ENCODE measurements at places on chromosomes 11 and 22. TPM values are rescaled to one million over a fixed set of nuclear protein-coding genes. Genes with fewer than 3 reads are reported as not detected.
A peak's percentile ranks its signal among the peaks of the same experiment; 100 is the strongest.

- DNase-seq, result no peak
Measured at GRCh38 chr11:110497231-110497978, 67.7 kb downstream of the FDX1 start.

GRCh38 chr22:40024201-40025061 is 29.7 kb downstream of the FAM83F start:
- peak; percentile 68 for DNase-seq

DNA sequence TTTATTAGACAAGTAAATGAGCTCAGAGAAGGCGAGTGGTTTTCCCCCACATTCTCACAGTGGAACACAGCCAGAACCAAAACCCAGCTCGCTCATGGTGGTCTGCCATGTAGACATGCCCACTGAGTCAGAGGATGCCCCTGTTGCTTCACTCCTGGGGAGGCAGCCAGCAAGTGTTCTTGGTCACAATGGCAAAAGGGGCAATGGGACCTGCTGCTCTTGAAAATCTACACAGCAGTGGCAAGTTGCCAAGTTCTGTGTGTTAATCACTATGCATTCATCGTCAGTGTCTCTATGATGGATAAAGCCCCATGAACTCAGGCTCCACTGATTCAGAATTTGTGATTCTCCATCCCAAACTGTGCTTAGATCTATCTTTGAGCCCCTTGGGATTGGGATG is 64.7 kb upstream of the TBCEL start:
- DNase-seq, result no peak

The MMP3 gene
- 46.7 TPM for total RNA-seq

GRCh38 chr11:65148657-65149056 is 14.3 kb upstream of the SYVN1 start:
- no peak for DNase-seq

The LMNTD2 gene
- 1.4 TPM for total RNA-seq

DNA sequence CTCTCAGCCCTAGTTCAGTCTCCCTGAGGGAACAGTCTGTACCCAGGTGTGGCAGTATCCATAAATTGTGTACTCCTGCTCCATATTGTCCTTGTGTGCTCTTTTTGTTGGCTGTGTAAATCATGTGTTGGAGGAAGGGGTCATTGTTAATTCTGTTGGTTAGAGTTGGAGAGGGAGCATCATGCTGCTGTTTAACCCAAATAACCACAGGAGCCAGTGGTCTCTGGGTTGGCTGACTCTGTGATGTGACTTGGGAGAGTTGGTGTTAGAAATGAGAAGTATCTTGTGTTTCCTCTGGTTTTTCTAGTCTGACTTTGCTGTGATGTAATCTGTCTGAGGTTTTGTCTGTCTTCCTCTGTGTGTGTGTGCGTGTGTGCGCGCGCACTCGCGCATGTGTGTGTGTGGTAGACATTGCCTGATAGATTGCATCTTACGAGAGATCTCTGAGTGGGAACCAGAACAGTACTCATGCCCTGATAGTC is 30.5 kb downstream of the CTNND1 start:
- DNase-seq, result peak; percentile 42

The SLC22A9 gene
- not detected for total RNA-seq

- no peak for DNase-seq
Measured at GRCh38 chr11:76455331-76455730, 10.5 kb downstream of the EMSY start.

GRCh38 chr22:41308544-41308947 is 7.2 kb downstream of the ZC3H7B start:
- DNase-seq, result no peak

- no peak for DNase-seq
Measured at GRCh38 chr22:29510542-29510941, 30.5 kb downstream of the NEFH start.

DNA sequence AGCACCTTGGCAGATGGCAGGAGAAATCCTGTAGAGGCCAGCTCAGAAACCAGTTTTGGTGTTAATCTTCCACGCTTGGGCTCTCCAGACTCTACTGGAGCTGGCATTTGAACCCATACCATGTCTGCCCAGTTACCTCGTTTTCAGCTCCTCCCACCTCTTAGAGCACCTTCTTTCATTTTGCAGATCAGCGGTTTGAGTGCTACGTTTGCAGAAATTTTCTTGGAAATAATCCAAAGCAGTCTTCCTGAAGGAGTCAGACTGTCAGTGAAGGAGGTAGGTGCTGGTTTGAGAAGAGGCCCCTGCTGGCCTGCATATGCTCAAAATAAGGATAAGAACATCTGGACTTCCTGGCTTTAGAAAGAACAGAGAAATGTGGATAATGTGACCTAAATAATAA is 13.7 kb downstream of the COA4 start:
- DNase-seq, result no peak

DNA sequence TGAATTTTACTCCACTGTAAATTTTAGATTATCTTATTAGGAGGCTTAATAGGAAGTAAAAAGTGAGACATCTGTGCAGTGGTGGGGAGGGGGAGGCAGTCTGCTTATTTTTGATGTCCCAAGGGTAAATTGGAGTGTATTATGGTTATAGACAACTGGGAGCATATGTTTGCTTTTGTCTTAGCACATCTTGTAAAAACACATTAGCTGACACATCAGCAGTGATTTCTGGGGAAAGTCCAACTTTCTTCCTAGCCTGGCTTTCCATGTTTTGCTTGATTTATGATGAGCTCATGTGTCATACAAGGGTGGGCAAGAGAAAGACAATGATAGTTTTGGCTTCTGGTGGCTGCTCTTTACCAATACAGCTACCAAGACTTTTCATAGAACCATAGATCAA is 4.0 kb downstream of the ANO3 start:
- no peak for DNase-seq

The ATM gene
- total RNA-seq, result 18.8 TPM

GRCh38 chr22:25008666-25009065 is 56.1 kb downstream of the KIAA1671 start:
- DNase-seq, result no peak

DNA sequence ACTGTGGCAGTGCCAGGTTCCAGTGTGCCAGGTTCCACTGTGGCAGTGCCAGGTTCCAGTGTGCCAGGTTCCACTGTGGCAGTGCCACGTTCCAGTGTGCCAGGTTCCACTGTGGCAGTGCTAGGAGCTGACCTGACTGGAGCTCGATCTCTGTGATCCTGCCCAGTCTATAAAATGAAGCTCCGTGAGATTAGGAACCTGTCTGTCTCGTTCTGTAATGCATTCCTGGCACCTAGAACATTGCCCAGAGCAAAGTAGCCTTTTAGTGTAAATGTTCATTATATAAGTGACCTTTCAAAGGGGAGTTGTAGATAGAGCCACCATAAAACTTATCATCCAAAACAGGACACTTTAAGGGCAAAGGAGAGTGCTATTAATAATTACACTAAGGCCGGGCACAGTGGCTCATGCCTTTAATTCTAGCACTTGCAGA is 36.0 kb downstream of the ART5 start:
- no peak for DNase-seq

Data from H4 (cell line).